ENCODE measurements at places on chromosomes 3 and 15. TPM values are rescaled to one million over a fixed set of nuclear protein-coding genes. Genes with fewer than 3 reads are reported as not detected.

- peaks cover 22% of the 10 kb centered on the region for H3K4me1 ChIP-seq
- no peaks in the 10 kb centered on the region for H3K27me3 ChIP-seq
- H3K27ac ChIP-seq, result no peak overlapping the region
- H3K4me3 ChIP-seq, result no peak overlapping the region
- no peak for DNase-seq
Measured at GRCh38 chr3:184656458-184656828, 55.4 kb downstream of the MAGEF1 start.

- H3K27ac ChIP-seq, result no peak overlapping the region
- no peak for DNase-seq
- no peaks in the 10 kb centered on the region for H3K4me1 ChIP-seq
- H3K4me3 ChIP-seq, result no peak overlapping the region
Measured at GRCh38 chr3:161042023-161042501, 63.1 kb downstream of the B3GALNT1 start.

DNA sequence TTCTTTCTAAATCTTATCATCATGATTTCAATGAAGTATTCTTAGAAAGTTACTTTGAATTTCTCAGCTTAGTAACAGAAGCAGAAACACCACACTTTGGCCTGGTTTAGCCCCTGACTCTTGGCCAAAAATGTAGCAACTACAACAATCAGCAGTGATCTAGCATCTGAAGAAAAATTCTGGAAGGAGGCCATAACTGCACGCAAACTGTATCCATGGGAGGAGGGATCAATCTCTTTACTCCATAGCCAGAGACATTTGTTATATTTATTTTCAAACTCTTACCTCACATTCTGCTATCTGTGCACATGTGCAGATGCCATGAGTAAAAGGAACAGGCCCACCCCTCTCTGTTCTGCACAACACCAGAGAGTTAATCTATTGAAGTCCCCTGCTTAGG is 251.0 kb upstream of the P2RY1 start:
- H3K4me3 ChIP-seq, result no peak overlapping the region
- no peaks in the 10 kb centered on the region for H3K36me3 ChIP-seq
- peaks cover 2% of the 10 kb centered on the region for H3K27me3 ChIP-seq
- no peak for DNase-seq

- no peak overlapping the region for H3K4me3 ChIP-seq
- H3K36me3 ChIP-seq, result no peaks in the 10 kb centered on the region
- no peaks in the 10 kb centered on the region for H3K4me1 ChIP-seq
- H3K27ac ChIP-seq, result no peak overlapping the region
- H3K27me3 ChIP-seq, result peaks cover 2% of the 10 kb centered on the region
Measured at GRCh38 chr3:185653949-185654757, 68.1 kb downstream of the SENP2 start.

The IREB2 gene
- total RNA-seq, result 66.5 TPM

The CLDN18 gene
- total RNA-seq, result not detected

The DGKG gene
- total RNA-seq, result 0.71 TPM

DNA sequence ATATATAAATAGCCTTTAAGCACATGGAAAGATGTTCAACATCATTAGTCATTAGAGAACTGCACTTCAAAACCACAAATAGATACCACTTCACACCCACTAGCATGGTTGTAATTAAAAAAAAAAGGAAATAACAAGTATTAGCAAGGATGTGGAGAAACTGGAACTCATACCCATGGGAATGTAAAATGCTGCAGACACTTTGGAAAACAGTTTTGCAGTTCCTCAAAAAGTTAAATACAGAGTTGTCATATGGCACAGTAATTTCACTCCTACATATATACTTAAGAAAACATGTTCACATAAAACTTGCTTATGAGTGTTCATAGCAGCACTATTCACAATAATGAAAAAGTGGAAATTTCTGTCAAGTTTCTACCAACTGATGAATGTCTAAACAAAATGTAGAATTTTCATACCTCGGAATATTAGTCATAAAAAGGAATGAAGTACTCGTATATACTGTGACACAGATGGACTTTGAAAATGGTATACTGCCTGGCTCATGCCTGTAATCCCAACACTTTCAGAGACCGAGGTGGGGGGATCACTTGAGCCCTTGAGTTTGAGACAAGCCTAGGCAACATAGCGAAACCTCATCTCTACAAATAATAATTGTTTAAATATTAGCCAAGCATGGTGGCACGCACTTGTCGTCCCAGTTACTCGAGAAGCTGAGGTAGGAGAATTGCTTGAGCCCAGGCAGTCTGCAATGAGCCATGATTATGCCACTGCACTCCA is 28.1 kb downstream of the BCL2A1 start:
- H3K4me1 ChIP-seq, result peaks cover 11% of the 10 kb centered on the region
- H3K27ac ChIP-seq, result peak overlapping the region; percentile 22
- H3K4me3 ChIP-seq, result no peak overlapping the region
- H3K36me3 ChIP-seq, result no peaks in the 10 kb centered on the region
- DNase-seq, result no peak

The SCG5 gene
- total RNA-seq, result 0.91 TPM

The CCRL2 gene
- 1.0 TPM for total RNA-seq

The LAMB2 gene
- not detected for total RNA-seq

The CNTN3 gene
- not detected for total RNA-seq

The PAK6 gene
- 0.53 TPM for total RNA-seq

The IMPG2 gene
- total RNA-seq, result 0.14 TPM
